Adipocyte (in vitro differentiated cells): ENCODE measurements at places on chromosomes 2 and 18.

GRCh38 chr2:206324869-206325268 is 50.4 kb downstream of the ZDBF2 start:
- DNase-seq = no peak

GRCh38 chr2:53475766-53476165 is 291.8 kb upstream of the CHAC2 start:
- no peak for DNase-seq

DNA sequence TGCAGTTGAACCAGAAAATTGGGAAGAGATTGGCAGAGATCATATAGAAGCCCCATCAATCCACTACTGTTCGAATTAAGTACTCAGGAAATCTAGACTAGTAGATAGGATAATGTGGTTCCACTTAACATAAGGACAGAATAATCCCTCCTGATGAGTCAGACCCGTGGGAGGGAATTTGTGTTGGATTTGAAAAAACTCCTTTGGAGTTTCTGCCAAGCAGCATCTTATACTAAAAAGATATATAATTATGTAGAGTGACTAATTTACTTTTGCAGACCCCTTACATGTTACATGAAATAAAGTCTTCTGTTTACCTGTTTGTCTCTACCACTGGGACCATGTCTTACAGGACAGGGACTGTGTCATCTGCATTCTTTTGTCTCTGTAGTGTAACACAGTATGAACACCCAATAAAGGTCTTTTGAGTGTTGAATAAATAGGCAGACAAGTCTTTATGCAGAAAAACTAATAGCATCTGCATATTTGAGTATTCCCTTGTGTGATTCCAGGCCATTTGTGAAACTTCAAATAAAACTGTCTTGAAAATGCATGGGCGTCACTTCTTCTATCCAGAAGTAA is 122.6 kb upstream of the DNAJC10 start:
- peak; percentile 86 for DNase-seq

GRCh38 chr2:179619947-179620467 is 241.4 kb downstream of the ZNF385B start:
- DNase-seq = no peak

- DNase-seq = no peak
Observed at GRCh38 chr2:40120026-40120425, 331.9 kb downstream of the SLC8A1 start.

DNA sequence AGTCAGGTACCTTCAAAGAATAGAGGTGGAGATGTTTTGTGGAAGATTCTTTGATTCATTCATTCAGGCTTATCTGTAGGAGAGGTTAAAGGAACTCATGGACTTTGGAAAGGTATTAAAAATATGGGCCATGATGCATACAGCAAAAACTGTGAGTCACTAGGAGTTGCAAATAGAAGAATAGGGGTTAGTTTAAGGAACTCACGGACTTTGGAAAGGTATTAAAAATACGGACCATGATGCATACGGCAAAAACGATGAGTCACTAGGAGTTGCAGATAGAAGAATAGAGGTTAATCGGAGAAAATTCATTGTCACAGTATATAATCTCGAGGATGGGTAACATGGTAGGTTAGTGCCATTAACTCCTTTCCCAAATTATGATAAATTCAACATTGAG is 41.2 kb downstream of the SLC9A2 start:
- no peak for DNase-seq

DNA sequence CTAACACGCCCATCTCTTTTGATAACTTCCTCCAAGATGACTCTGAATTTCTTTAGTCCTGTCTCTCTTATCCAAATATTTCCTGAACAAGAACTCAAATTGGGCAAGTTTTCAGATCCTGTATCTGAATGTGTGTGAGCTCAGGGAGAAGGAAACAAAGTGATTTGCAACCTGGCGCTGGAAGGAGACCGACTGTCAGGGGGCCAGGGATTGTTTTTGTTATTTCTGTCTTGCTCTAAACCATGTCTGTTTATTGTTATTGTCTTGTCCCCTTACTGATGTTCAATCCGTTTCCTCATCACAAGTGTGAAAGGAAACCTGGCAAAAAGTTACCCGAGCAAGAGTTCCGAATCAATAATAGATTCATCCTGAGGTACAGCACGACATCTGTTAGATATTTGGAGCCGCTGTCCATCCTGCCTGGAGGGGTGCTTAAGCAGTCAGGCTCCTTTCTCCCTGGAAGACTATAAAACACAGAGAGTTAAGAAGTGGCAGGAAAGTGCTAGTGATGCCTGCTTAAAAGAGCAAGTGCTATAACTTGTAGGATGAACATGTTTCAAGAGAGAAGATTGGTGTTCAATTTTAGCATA is 132.5 kb upstream of the OSR1 start:
- DNase-seq = no peak

DNA sequence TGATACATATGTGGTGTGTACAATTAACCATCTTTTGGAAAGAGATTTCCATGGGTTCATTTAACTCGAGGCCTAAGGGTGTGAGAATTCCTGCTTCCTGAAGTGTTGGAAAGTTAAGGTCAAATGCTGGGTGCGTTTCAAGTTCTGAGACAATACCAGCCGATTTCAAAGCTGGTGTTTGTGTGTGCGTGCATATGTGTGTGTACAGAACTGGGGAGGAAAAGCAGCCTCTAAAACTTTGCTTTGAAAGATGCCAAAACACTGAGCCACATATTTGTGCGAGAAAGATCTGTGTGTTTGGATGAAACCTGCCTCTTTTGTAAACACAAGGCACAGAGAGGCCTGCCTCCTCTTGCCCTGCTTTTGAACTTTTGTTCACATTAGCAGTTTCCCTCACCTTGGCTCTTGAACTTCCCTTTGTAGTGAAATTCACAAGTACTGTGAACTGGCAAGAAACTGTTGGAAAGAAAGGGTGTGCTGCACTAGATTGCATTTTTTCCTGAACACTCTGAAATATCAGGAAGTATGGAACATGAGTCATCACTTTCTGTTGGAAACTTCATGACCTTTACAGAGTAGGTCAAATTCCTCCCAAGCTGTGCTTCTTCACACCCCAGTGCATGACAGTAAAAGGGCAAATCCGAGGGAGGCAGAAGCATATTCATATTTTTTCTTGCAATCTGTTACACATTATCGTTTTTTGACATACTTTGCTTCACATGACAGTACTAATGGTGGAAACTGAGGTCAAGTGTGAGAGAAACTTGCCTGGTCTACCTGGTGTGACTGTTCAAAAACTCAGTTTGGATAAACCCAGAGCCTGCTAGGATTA is 20.0 kb upstream of the CAVIN2 start:
- DNase-seq = peak; percentile 86

- DNase-seq = no peak
Observed at GRCh38 chr2:75565472-75566462, 5.0 kb upstream of the EVA1A start.
